ENCODE measurements at places on chromosomes 11 and 22.

DNA sequence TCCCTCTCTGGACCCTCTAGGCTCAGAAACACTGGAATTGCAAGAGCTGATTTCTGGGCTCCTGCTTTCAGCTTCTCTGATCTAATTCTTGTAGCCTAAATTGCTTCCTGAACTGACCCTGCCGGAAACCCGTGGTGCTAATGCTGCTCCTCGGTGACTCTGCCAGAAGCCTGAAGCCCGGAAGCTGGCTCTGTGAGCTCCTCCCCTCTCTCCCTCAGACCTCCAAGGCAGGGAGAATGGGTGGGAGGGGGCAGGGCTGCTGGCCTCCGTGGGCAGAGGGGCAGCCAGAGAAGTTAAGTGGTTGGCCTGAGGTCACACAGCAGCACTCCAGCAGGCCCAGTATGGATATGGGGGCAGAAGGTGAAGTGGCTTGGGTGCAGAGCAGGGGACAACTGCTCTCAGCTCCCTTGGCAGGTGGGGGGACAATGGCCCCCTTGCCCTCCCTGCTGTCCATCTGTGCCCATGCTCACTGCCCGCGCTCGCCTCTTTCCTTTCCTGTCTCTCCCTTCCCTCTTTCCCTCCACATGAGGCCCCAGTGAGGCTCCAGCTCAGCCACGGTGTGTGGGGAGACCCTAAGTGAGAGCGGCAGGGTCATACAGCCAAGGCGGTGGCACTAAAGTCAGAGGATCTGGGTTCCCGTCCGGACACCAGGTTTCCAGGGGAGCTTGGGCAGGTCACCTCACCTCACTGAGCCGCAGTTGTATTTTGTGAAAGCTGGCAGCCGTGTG is 16.2 kb downstream of the CAPN5 start:
- no peak for DNase-seq

GRCh38 chr22:47034076-47034808 is 271.8 kb downstream of the TBC1D22A start:
- no peak for DNase-seq

DNA sequence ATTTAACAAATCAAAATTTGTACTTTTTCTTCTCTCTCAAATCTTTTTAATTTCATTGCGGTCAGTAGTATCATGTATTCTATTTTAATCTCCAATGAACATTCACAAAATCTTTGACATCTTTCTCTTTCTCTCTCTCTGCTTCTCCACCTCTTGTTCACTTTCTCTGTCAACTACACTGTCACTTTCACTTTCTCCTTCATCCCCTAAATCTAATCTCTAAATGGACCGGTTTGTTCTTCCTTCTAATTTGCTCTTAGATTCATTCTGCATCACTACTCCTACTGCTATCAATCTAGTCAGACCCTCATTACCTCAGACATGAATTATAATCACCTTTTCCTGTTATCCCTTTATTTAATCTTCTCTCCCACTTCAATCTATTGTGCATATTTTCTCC is 18.6 kb downstream of the CCDC73 start:
- DNase-seq: no peak

DNA sequence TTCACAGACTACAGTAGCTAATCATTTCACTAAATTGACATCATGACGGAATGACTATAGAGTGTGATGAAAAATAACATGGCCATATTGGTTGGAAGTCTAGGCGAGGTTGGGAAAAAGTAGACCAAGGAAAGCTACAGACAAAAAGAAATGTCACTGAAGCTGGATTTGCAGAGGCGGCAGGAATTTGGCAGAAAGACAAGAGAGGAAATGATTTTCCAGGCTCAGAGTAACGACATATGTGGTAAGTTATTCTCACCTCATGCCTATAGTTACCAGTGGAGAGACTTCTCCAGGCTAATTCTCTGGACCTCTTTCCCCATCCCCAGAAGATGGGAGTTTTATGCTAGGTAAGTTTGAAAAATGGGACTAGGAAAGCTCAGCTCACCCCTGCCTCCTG is 1005.8 kb upstream of the CCDC90B start:
- no peak for DNase-seq

GRCh38 chr11:62124186-62125113 is 639 bp downstream of the INCENP start:
- no peak for DNase-seq

GRCh38 chr11:72908032-72908676 is 93.9 kb downstream of the ATG16L2 start:
- no peak for DNase-seq

DNA sequence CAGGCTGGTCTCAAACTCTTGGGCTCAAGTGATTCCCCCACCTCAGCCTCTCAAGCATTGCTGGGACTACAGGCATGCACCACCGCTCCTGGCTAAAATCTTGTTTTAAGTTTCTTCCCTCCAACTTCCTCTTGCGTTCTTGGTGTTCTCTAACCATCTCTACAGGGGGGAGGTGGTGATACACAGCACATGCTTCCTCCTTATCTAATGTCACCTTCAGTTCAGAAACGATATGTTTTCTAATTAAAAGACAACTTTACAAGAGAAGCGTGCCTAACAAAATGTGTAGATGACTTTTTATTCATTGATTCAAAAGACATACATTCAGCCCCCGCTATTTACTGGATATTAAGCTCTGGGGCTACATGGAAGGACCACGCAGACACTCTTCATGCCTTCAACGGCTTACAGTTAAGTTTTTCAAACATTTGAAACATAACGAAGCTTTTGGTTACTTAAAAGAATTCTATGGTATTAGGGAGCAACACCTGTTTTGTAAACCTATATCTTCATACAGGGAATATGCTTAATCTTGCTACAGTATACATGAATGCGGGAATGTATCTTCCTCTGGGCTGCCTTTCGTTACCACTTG is 933 bp upstream of the DLAT start:
- no peak for DNase-seq

- no peak for DNase-seq
Measured at GRCh38 chr11:77144196-77144856, 16.3 kb downstream of the MYO7A start.

DNA sequence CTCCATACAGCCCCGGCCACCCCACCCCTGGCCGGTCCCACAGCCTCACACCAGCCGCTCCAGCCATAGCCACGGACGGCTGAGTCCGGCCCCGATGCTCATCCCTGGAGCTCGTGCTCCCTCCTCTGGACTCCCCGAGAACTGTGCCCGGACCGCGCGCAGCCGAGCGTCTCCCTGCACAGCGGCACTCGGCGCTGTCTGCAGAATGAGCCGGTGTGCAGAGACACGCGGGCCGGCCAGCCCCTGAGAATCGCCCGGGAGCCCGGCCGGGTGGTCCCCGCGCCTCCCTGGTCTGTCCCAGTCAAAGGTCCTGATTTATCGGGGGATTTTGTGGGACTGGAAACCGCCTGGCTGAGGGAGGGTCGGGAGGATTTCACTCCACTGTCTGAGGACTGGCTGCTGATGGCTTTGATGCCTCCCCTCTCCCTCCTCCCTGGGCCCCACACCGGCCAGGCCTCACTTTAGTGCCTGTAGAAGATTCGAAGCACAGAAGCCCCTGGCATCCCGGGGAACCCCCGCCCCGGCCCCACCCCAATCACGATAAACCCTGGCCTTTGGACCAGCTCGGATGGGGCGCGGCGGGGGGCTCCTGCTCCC is 102.7 kb downstream of the BRD1 start:
- no peak for DNase-seq

DNA sequence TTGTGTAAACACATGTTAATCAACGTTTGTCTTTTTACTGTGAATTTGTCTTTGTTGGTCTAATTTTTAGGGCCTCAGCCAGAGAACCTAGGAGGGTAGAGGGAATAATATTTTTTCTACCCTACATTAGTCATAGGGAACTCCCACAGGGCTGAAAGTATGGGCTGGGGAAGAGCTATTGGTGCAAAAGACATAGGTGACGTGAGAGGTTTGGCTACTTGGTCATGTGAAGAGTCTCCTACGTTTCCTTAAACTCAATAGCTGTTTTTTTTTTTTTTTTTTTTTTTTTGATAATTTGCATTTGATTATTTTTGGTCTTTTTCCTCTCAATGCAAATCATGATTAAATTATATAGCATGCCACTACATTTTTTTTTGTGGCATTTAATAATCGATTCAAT is 15.9 kb upstream of the MMP7 start:
- DNase-seq: no peak

DNA sequence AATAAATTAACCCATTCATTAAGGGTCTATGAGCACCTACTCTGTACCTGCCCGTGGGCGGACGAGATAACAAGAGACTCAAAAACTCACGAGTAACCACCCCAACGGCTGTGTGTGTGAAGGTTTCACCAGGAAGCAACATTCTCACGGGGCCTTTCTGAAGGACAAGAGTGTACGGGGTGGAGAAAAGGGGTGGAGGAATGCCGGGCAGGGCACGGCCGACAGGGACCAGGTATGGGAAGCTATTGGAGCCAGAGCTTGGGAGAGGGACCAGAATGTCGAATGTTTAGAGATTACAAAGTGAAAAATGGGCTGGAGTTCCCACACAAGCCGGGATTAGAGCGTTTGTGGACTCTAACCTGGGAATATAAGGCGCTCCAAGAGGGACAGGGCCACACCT is 1.6 kb downstream of the KMT5B start:
- DNase-seq: no peak

Measured in caudate nucleus (tissue), 63 donors.